ENCODE measurements at places on chromosomes 16 and 17.
A peak's percentile ranks its signal among the peaks of the same experiment; 100 is the strongest.

- no peak for DNase-seq
These were observed 78.9 kb upstream of the NOL11 start for GRCh38 chr17:67638871-67639270.

DNA sequence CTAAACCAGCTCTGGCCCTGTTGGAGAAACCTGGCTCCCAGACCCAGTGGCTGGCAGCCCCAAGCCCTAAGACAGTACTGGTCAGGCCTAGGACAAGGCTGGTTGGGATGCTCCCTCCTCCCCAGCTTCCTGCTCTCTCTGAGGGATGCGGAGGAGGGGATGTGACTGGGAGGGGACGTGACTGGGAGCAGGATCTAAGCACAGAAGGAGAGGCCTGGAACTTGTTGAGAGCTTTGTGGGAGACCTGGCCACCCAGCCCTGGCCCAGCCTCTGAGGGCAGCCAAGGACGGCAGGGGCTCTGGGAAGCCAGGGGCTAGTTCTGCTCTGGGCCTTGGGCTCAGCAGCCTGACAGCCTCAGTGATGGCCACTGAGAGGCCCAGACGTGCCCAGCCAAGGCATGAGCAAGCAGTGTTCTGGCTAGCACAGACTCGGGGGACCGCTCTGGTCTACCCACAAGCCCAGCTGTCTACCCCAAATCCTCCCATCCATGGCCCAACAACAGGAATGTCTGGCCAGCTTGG lies 22.8 kb downstream of the ATP6V0D1 start:
- no peak for DNase-seq

DNA sequence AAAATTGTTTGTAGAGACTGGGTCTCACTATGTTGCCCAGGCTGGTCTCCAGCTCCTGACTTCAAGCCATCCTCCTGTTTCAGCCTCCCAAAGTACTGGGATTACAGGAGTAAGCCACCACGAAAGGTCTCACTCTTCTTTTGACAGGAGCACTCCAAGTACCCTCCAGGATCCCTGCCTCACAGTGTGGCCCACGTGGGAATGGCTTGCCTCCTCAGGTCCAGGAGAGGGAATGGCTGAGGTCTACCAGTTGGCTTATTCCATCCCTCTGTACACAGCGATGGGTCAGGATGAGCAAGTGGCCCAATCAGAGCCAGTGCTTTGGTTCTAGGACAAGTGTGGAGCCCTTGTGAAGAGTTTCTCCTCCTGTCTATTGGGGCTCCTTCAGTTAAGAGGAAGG lies 73.7 kb upstream of the ZNF423 start:
- DNase-seq, result no peak

DNA sequence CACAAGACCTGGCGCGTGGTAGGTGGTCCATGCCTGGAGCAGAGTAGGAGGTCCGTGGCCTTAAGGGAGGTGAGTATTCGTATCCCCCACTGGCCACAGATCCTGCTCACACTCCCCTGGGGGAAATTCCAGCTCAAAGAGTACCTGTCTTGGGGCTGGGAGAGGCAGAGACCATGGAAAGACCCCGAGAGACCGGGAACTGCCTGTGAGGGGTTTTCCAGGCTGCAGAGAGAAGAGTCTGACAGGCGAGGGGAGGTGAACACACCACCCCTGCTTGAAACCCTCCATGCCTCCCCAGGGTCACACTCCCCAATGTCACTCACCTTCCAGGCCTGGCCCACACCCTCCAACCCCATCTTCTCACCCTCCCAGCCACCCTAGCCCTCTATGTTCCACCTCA lies 12.6 kb upstream of the SNN start:
- DNase-seq, result no peak

DNA sequence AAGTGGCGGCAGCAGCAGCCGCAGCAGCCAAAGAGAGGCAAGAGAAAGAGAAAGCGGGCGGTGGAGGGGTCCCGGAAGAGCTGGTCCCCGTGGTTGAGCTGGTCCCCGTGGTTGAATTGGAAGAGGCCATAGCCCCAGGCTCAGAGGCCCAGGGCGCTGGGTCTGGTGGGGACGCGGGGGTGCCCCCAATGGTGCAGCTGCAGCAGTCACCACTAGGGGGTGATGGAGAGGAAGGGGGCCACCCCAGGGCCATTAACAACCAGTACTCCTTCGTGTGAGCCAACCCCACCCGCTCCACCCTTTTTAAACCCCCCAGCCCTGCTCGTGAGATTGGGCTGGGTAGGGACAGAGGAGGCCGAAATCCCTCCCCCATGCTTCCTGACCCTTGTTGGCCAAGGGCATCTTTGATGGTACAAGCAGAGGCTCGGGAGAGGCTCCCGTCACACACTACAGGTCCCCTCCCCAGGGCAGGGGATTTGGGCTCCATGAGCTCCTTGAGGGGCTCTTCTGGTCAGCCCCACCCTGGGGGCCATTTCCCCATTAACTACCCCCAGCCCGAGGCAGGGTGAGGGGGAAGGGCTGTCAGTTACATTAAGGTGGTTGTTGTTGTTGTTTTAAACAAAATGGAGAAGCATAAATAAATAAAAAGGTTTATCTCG lies 4.6 kb upstream of the ATP2A1 start:
- peak; percentile 51 for DNase-seq

DNA sequence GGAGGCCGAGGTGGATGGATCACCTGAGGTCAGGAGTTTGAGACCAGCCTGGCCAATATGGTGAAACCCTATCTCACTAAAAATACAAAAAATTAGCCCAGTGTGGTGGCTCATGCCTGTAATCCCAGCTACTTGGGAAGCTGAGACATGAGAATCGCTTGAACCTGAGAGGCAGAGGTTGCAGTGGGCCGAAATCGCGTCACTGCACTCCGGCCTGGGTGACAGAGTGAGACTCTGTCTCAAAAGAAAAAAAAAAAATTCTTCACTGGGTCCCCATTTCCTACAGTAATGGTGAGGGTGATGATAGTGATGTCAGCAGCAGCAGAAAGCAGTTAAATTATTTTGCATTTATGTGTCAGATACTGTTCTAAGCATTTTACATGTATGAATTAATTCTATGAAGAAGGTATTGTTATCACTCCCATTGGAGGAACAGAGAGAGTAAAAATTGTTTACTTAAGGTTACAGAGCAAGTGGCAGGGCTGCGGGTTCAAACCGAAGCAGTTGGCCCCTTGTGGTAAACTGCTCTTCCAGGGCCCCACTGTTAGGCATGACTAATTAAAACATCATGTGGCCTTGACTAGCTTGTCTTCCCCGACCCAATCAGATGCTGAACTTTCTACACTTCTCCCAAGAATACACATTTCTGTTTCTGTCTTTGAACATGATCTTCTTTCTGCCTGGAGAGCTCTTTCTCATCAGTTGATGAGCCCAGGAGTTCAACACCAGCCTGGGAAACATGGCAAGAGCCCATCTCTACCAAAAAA lies 45.8 kb downstream of the STAT3 start:
- no peak for DNase-seq

DNA sequence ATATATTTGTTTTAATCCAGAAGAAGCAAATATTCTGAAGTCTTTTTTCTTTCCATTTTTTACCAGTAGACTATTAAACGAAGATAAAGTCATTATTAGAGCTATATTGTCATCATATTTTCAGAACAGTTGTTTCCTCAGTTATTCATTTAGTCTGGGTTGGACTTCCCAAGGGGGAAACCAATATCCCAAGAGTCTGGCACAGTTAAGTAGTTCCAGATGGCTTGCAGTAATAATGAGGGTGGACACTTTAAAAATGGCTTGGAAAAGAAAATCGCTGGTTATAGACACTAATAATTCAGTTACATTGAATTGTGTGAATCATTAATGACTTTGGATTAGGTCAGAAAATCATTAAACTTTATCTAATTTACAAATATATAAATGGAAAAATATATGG lies 3.9 kb downstream of the PPM1E start:
- no peak for DNase-seq

GRCh38 chr17:80792373-80792781 lies 199.3 kb upstream of the CHMP6 start:
- no peak for DNase-seq
